Karpas-422 (cell line): ENCODE measurements at places on chromosomes 4 and X.

- no peak for DNase-seq
Measured at GRCh38 chr4:153166716-153167501, 37.3 kb upstream of the TRIM2 start.

- DNase-seq = no peak
Measured at GRCh38 chr4:95107635-95108034, 349.9 kb downstream of the BMPR1B start.

GRCh38 chr4:68593112-68593511 is 17.0 kb upstream of the UGT2B17 start:
- no peak for DNase-seq

DNA sequence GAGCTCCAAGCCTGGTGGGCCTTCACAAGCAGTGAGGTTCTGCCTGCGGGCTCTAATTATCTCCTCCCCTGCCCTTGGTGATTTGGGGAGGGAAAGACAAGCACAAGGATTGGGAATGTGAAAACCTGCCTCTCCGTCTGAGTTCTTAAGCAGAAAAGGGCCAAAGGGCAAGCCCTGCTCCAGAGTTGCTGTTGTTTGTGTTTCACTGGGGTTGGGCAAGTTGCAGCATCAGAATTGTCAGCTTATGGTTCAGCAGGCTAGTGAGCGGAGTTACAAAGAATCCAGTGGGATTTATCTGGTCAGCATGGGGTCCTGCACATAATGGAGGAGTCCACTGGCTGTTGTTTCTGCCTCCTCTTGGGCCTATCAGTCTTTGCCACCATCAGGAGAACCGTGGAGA is 60.5 kb downstream of the NHS start:
- no peak for DNase-seq

DNA sequence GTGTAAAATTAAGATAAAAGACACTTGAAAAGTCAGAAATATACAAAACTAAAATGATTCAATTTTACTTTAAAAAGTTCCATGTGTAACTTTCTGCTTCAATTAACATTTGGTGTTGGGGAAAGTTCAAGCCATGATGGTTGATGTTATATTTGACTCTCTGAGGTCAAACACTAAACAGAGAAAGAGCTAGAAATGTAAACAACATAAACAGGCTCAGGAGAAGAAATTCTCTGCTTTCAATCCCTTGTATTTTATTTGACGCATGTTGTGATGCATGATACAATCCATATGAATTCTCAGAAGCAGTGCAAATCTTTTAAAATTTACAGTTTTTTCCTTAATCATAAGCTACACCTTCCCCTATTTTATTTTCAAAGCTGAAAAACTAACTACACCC is 822.4 kb downstream of the PCDH18 start:
- no peak for DNase-seq

DNA sequence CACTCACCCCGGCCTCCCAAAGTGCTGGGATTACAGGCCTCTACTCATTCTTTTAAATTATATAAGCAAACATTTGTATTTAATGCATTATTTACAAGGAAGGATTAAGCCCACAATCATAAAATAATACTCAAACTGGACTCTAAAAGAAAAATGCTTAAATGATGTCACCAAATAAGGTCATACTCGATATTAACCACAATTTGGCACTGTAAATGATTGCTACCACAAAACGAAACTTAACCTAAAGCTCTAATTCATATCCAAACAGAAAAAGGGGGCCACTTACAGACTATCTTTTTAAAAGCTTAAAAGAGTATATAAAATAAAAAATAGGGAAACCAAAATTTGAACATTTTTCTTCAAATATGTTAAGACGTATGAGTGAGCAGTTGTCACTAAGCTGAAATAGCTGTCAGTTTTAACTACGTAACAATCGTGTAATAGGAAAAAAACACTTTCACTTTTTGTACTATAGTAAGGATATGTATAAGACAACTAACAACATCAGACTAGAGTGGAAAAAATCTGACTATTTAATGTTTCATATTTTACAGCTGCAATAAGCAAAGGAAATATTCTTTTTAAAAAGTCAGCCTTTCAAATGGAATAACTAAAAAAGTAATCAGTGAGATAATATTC is 108.2 kb upstream of the GPR34 start:
- DNase-seq = no peak

DNA sequence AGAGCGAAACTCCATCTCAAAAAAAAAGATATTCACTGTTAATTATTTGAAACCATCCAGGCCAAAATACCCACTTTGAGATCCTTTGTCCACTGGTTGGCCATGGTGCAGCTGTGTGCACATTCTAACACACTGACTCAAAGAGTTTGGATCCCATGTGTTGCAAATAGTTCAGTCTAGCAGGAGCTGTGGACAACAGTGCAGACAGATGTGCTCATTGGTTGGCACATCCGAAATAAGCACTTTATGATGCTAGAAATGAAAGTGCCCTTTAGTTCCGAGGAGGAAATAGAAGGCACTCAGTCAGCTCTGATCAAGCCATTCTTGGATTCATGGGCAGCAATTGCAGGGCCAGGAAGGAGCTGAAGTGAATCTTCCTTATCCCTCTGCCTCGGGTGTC is 63.0 kb upstream of the TMEM150C start:
- DNase-seq = no peak
